ENCODE measurements at places on chromosomes 5 and 9. TPM values are rescaled to one million over a fixed set of nuclear protein-coding genes. Genes with fewer than 3 reads are reported as not detected.

DNA sequence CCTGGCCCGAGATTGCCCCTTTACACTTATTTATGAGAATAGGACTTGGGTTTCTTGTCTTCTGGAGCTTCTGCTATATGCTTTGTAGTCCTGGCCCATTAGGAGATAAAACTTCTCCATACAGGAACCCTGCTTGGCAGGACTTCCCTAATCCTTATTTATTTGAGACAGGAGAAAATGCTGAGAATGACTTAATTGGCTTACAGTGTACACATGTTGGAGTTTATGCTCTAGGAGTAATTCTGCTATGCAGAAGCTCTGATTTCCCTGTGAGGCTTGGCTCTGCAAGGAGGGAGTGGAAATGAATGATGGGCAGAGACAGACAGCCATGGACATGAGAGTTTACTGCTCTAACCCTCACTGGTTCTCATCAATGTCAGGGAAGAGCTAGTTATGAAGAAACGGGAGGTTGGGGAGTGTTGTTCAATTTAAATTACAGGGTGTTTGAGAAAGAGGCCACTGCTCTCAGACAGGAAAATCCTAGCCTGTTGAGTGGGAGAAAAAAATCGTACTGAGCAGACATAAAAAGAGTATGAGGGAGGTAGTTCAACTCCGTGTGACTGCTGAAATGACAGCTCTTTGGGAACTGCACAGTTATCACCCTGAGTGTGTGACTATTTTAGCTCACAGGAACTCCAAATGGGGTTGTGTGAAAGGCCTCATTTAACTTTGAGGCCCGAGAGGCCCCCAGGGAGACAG is 37.5 kb downstream of the ACTBL2 start:
- DNase-seq = no peak

SYK gene
- 0.36 TPM for total RNA-seq

CDO1 gene
- 2.9 TPM for total RNA-seq

CARTPT gene
- 148 TPM for total RNA-seq

- DNase-seq = no peak
Measured at GRCh38 chr5:44246986-44247385, 142.2 kb downstream of the FGF10 start.

- DNase-seq = no peak
Measured at GRCh38 chr9:109689701-109690100, 90.3 kb upstream of the PALM2AKAP2 start.

- no peak for DNase-seq
Measured at GRCh38 chr5:100575815-100576214, 40.6 kb downstream of the FAM174A start.

DNA sequence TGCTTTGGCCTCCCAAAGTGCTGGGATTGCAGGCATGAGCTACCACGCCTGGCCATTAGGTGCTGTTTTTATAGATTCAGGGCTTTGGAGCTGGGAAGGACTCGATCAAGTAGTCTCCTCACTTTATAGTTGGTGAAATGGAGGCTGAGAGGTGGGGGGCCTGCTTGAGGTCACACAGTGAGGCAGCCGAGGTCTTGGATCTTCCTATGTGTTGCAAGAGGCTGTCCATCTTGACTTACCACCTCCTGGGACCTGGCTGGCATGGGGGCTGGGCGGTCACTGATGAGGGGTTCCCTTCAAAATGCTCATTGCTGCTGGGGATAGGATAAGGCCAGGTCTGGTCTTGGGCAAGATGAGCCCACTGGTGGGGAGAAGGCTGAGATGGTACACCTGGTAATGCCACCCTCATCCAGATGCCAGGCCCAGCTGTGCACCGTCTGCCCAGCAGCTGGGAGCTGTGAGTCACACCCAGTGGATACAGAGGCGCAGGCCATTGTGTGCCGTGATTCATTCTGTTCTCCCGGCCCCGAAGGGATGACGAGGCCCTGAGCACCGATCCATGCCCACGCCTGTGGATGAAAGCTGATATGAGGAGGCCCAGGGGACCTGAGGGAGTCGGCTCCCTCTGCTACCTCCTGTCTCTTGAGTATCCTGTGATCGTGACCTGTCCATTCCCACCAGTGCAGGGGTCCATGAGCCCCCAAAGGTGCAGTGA is 10.5 kb upstream of the NDST1 start:
- no peak for DNase-seq

All from endothelial cell (in vitro differentiated cells).